ENCODE measurements at places on chromosomes 12 and 14.

DNA sequence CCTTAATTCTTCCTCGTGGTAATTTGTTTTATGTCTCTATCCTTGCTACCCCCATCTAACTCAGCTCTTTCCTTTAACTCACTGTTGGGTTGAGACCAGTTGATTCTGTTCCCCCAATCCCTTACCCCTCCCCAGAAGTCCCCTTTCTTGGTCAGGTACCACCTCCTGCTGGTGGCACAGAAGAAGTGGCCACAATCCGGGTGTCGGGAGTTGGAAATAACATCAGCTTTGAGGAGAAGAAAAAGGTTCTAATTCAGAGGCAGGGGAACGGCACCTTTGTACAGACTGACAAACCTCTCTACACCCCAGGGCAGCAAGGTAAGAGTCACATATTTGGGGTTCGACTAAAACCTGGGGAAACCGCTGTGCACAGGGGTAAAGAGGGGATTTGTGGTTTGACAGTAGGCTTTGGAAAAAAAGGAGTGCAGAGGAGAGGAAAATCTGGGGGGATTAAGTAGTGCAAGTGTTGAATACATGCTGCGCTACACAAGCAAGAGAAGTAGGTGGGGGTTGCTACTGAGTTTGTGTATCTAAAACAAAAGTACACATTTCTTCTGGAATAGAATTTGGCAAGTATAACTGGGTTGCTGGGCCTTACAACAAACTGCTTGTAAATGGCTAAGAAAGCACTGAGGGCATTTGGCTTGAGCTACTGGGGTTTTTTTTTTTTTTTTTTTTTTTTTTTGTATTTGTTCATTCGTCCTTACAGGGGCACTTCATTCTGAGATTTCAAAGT, 1.3 kb downstream of the A2ML1 start:
- peak; percentile 48 for DNase-seq

- DNase-seq = no peak
These were observed 14.6 kb upstream of the PITPNM2 start for GRCh38 chr12:123165537-123165936.

GRCh38 chr14:103298620-103299019, 35.4 kb upstream of the EIF5 start:
- no peak for DNase-seq

DNA sequence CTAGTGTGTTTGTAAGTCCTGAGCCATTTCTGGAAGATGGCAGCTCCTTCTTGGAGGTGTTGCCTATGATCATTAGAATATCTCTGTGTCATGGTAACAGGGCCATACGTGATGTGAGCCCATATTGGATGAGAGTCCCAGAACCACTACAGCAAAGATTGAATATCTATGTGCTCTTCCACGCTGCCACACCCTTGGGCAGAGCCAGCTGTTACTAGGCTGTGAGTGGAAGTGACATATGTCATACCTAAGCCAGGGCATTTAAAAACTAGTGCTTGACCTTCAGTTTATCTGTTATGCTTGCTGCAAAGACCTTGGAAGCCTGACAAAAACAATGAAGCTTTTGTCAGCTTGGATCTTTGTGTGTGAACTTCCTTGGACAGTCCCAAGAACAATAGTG, 495.1 kb upstream of the CCDC196 start:
- DNase-seq = peak; percentile 60

DNA sequence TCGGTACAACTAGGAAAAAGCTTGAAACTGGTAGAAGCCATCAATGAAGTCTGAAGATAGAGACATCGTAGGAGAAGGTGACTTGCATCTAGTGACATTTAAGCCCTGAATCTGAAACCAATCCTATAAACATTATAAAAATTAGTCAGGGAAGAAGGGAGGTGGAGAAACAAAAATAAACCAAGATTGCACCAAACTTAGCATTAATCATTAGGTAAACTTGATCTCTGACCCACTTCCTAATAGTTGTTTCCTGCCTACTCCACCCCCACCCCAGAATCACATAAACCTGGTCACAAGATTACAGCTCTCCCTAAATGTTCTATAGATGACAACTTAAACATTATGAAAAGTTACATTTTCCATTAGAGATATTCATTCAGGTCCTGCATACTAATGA, 40.4 kb downstream of the TSPAN19 start:
- DNase-seq = no peak

DNA sequence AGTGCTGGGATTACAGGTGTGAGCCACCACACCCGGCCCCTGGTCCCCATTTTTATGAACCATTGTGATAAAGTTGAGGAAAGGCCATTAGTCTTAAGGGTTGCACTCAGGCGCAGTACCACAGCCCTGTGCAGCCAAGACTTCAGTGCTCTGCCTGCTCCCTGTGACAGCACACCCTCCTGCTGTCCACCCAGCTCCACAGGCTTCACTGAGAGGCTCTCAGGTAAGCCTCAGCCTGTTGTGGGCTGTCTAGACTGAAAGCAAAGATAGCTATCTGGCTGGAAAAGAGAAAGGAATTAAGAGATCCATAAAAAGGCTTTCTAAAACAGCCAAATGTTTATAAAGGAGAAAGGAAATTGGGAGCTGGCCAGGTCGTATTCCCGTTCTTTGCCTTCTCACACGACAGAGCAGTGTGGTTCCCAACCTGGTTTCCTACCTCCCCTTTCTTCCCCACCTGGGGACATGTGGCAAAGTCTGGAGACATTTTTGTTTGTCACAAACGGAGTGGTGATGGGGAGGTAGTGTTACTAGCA, 19.1 kb upstream of the DNM1L start:
- no peak for DNase-seq

GRCh38 chr14:104873380-104874055, 8.4 kb downstream of the CEP170B start:
- DNase-seq = no peak

DNA sequence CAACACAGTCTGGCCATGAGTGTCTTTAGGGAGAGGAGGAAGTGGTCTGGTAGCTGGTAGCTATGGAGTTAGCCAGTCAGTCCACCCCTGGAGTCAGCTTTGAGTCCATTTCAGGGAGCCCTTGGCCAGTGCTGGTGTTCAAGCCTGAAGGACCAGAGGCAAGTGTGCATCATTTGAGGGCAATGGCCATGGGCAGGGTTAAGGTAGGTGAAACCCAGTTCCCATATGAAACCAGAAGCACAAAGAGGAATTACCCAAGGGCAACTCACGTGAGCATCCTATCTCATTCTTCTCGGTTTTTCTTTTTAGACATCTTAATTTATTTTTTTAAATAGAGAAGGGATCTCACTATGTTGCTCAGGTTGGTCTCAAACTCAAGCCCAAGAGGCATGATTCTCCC, 61.3 kb upstream of the ACTN1 start:
- DNase-seq = no peak

DNA sequence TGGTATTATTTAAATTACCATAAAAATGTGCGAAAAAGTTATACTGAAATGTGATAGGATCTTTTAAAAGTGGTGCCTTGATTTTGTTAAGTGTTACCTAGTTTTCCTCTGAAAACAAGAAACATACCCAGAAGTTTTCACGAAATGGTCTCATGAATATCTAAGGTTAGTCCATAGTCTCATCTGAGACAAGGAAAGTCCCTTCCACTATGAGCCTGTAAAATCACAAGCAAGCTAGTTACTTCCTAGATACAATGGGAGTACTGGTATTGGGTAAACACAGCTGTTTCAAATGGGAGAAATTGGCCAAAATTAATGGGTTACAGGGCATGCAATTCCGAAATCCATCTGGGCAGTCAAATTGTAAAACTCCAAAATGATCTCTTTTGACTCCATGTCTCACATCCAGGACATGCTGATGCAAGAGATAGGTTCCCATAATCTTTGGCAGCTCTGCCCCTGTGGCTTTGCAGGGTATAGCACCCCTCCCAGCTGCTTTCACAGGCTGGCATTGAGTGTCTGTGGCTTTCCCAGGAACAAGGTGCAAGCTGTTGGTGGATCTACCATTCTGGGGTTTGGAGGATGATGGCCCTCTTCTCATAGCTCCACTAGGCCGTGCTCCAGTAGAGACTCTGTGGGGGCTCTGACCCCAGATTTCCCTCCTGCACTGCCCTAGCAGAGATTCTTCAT, 271.4 kb downstream of the NAV3 start:
- no peak for DNase-seq

DNA sequence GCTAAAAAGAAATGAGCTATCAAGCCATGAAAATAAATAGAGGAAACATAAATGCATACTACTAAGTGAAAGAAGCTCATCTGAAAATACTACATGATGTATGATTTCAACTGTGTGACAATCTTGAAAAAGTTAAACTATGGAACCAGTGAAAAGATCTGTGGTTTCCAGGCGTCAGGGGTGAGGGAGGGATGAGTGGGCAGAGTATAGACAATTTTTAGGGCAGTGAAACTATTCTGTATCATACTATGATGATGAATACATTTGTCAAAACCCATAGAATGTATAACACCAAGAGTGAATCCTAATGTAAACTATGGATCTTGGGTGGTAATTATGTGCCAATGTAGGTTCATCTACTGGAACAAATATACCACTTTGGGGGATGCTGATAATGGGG, 21.3 kb downstream of the SPX start:
- no peak for DNase-seq

DNA sequence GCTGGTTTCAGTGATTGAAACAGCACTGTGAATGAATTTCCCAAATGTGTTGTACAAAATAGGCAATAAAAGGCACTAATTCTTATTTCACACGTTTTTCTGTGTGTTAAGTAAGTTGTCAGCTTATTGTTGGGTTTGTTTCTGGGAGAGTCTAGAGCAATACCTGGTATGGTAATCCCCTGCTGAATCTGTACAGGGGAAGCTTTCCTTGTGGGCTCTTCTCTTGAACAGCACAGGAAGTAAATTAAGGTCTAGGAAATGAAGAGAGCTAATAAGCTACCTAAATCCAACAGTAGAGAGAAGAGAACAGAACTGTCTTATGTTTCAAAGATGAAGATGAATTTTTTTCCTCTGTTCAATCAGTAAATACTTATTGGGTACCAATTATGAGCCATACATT, 406.7 kb downstream of the TMTC2 start:
- DNase-seq = no peak

DNA sequence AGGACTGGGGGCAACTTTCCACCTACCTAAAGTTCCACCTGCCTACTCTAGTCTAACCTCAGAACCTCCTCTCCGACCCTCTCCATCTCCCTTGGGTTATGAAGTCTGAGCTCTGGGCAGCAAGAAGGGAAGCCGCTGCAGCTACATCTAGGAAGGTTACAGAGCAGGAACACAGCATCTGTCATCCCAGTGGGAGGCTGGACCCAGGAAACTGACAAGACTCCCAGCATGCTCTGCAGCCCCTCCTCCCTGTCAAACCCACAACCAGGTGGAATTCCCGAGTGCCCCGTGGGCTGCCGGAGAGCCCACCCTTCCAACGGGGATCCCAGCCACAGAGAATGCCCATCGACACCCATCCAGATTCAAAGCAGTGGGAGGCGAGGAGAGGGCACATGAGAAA, 2.1 kb downstream of the TESC start:
- no peak for DNase-seq

- DNase-seq = peak; percentile 3
These were observed 73.9 kb downstream of the EP400 start for GRCh38 chr12:132023658-132024057.

- peak; percentile 99 for DNase-seq
These were observed 26.0 kb downstream of the LRP6 start for GRCh38 chr12:12240662-12241340.

- no peak for DNase-seq
These were observed 19.4 kb downstream of the B4GALNT3 start for GRCh38 chr12:479161-479560.

- no peak for DNase-seq
These were observed 315.5 kb downstream of the RMST start for GRCh38 chr12:97778111-97778510.

DNA sequence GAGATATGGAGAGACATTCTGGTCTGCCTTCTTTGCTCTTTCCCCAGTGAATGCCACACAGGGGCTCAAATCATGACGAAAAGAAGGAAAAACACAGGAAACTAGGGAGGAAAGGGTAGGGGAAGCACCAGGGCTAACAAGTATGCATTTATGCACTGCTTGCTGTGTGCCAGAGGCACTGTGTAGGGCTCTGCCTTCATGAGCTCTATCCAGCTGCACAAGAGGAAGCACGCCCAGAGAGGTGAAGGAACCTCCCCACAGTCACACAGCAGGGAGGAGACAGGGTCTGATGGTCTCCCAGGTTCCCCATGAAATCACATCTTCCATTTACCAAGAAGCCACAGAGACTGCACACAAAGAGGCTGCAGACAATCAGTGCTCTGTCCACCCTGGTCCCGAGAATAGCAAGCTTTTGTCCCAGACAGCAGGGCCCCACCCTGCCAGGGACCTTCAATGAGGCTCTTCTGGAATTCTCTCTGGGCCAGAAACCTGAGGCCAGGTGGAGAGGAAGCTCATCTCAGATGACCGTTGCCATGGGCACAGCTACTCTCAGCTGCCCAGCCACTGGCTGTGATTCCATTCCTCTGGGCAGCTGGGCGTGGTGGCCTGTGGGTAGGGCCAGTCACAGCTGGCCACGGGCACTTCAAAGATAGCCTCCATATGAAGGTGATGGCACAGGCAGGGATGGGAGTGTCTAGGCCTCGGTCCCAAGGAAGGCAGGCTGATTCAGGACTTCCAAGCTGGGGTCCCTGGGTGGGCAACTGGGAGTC, 7.3 kb upstream of the TRPV4 start:
- peak; percentile 85 for DNase-seq

GRCh38 chr12:109097140-109097434, 310 bp upstream of the UNG start:
- DNase-seq = no peak

- no peak for DNase-seq
These were observed 34.7 kb downstream of the BCL11B start for GRCh38 chr14:99237288-99237687.

DNA sequence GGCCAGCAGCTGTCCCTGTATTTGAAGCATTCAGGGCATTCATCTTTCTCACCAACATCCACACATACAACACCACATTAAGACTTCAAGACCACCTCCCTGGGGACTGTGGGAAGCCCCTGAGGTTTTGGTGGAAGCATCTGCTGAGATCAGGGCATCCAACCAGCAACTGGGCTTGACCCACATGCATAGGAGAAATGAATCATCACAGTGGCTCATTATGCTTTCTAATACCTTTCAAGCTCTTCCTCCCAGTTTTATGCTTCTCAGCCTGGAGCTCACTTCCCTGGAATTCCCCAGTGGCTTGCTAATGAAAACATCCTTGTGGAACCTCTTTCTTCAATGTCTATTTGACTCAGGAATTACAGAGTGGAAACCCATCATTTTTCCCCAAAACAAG, 21.4 kb upstream of the CMKLR1 start:
- no peak for DNase-seq

DNA sequence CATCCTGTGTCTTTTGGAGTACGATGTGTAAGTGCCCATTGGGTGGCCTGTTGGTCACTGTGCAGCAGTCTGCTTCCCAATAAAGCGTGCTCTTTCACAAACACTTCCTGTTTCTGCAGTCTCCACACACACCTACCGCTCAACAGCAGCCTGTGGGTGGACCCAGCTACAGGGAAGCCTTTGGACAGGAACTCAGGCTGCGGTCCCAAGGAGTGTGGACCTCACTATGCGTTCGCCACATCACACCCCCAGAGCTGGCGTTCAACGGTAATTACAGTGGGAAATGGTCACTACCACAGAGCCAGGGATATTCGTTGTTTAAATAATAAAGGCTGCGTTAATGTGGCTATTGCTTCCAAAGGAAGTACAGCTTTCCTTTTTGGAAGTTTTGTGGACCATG, 16.2 kb downstream of the PSMC1 start:
- DNase-seq = no peak

GRCh38 chr14:75549169-75549568, 26.9 kb downstream of the BATF start:
- DNase-seq = peak; percentile 27

All from pons (tissue), 1 donor.